HT1080 (cell line): ENCODE measurements at places on chromosomes 1 and 21.

- DNase-seq: no peak
These were observed 25.6 kb upstream of the RGS13 start for GRCh38 chr1:192610112-192610889.

DNA sequence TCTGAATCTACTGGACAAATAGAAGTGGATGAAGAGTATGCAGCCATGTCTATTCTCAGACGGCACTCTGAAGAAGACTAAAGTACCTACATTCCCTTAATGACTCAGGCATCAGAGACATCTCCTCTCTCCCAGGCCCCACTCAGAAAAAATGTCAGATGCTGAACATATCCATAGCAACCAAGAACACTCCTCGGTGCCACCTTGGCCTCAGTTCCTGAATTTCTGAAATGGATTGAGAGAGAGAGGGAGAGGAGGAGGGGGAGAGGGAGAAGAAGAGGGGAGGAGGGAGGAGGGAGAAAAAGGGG lies 16.0 kb upstream of the OVAAL start:
- no peak for DNase-seq

DNA sequence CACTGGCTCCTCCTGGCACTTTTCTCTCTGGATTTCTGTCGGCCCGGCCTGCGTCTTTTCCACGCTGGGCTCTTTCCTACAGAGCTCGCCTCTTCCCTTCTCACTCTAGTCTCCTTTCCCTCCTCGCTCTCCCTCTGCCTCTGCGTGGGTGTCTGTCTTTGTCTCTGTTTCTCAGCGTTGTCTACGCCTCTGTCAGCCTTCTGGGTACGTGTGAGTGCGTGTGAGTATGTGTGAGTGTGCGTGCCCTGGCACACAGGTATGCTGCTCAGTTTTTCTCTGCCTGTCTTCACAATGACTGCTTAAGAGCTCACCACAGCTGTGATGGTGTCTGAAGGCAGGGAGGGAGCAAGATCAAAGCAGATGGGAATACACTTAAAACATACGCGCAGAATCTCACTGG lies 77.7 kb downstream of the KIRREL1 start:
- DNase-seq: no peak

GRCh38 chr1:153431427-153431826 lies 15.1 kb downstream of the S100A7A start:
- no peak for DNase-seq

GRCh38 chr1:201245082-201245481 lies 38.2 kb upstream of the PKP1 start:
- no peak for DNase-seq

DNA sequence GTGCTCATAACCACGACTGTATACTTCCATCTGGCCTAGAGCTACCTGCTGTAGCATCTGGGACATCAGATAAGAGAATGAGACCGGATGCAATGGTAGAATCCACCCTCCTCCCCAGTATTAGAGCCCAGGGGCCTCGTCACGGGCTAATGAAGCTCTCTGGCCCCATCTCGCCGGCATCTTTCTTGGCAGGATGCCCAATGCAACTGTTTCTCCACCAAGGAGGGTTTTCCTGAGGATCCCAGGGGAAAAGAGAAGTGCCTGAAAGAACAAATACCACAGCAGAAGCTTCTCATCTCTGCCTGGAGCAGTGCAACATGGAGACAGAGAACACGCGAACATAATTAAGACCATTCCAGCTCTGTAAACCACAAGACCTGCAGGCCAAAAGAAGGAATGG lies 80.0 kb downstream of the VWA5B1 start:
- DNase-seq: no peak

GRCh38 chr1:186745531-186746146 lies 65.4 kb upstream of the PTGS2 start:
- DNase-seq: no peak

GRCh38 chr1:177732178-177732577 lies 237.7 kb downstream of the SEC16B start:
- DNase-seq: no peak

GRCh38 chr1:2552189-2552588 lies 4.0 kb upstream of the TNFRSF14 start:
- no peak for DNase-seq

DNA sequence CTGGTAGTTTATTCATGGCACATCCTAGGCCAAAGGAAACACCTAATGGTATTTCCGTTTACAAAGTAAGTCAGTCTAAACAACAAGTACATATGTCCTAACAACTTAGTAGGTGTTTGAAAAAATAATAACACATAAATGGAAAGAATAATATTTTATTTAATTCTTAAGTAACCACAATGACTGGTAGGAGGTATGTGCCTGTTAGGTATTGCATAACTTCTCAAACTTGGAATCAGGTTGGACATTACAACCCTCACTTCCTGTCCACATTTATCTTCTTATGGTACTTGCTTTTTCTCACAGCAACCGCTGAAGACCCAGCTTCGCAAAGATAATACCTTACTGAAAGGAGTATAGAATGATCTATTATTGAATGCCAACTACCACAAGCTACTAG lies 64.2 kb downstream of the VPS13D start:
- DNase-seq: no peak

GRCh38 chr1:154335025-154335714 lies 9.8 kb downstream of the ATP8B2 start:
- peak; percentile 74 for DNase-seq

- no peak for DNase-seq
These were observed 36.6 kb downstream of the SLAMF6 start for GRCh38 chr1:160486453-160486852.

GRCh38 chr1:66231217-66231616 lies 302.7 kb upstream of the SGIP1 start:
- DNase-seq: peak; percentile 85

- no peak for DNase-seq
These were observed 9.9 kb downstream of the COL9A2 start for GRCh38 chr1:40307186-40307585.

DNA sequence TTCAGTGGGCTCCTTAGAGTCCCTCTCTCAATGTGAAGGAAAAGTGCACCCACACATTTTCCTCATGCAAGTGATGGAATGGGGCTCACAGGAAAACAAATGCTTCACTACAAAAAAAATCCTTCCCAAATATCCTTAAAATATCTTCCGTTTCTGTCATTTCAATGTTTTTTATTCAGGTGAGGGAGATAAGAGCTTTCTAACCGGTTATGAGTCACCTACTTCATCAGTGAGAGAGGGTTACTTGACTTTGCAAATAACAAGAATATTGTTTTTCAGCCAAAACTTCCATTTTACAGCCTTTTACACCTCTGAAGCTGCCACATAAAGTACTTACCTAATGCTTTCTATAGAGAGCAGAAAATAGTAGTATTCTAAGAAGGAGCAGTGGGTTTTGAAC lies 98.3 kb upstream of the CD55 start:
- DNase-seq: peak; percentile 40

GRCh38 chr1:55309053-55309452 lies 93.9 kb upstream of the USP24 start:
- DNase-seq: no peak

- DNase-seq: no peak
These were observed 147.5 kb downstream of the TRABD2B start for GRCh38 chr1:47849591-47850261.

DNA sequence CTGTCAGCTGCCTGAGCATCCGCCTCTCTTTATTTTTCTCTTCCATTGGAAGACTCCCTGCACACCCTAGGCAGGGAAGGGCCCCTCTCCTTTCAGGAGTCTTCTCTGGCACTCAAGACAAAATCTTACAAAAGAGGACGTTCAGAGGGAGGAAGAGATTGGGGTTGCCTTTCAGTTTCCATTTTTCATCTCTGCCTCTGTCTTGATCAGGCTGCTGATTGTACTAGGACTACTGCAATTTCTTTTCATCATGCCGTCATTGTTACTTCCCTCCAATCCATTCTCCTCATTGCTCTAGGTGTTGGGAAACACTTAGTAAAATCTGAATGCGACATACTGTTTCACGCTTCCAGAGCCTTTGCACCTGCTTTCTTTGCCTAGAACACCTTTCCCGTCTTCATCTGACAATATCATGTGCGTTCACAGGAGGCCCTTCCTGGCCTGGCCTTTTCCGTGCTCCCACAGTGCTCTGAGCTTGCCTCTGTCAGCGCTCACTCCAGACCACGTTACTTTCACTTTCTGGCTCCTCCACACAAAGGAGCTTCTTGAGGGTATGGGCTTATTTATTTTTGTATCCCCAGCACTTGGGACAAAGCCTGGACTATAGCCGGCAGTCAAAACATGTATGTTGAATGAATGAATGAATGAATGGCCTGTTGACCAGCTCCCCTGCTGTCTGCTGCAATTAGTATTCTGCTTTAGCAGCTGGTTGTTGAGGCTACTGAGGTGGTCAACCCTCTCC lies 10.9 kb downstream of the LRRC71 start:
- no peak for DNase-seq

DNA sequence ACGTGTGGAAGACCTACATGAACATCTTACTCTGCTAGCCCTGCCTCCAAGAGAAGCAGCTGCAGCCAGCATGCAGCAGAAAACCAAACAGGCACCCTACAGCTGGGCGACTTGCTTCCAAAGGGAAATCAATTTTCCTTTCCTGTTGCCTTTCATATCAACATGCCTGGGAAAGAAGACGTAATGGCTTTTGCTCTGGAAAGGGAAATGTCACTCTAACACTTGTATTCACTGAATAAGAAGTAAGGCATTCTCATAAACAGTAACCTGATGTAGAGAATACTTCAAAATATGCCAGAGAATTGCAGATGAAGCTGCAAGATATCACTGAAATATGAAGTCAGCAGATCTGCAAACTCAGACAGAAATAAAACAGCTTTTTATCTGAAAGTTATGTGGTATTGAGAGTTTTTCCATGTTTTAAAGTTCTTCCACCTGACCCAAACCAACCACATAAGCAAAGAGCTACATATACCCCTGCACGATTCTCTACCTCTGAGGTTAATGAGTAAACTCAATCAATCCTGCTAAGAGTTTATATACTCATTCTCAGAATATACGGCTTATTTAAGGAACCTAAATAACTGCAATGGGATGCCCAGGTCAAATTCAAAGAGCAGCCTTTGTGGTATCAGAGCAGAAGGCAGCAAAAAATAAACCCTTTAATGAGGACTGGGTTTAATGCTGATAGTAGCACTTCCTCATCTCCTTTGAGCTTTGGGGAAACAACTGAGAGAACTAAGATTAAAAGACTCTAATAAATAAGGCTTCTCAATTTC lies 150.9 kb downstream of the RERE start:
- no peak for DNase-seq

DNA sequence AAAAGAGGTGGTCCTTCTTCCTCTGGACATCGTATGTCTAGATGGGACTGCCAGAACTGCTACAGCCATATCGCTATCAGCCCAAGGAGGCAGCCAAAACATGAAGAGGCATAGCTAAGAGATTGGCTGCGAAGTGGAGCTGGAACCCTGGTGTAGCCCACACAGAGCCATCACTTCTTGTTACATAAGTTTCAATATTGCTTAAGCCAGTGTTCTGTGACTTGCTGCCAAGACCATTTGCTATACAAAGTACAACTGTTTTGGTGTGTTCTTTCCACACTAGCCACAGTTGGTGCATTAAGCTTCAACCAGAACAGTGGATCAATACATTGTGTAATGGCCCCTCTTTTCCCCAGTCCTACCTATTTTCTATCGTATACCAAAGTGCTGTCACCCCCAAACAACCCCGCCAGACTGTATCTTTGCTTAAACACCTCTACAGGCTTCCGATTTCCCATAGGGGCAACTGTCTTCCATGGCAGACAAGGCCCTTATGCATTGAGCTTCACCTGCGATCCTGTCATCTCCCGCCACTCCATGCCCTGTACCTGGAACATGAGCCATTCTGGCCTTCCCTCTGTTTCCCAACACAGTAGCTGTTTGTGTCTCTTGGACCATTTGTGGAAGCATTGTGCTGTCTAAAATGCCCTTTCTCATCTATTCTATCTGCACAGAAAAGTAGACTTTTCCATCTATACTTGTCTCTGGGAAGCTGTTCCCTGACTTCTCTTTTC lies 241.8 kb downstream of the TTLL7 start:
- DNase-seq: no peak

DNA sequence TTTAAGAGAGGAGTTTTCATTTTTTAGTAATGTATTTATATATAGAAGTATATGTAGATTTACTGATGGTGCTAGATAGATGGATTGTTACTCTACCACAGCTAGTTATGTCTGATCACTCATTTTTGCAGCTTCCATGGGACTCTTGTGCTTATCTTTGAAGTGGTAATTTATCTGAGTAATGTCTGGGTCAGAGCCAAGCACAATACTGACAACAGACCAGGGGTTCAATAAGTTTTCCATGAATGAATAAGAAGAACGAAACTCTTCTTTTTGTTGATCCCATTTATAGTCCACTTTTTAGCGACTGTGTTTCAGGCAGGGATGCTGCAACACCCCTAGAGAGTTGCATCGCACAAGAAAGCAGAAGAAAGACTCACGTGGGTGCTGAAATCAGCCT lies 935.2 kb downstream of the PLA2G4A start:
- no peak for DNase-seq

- peak; percentile 46 for DNase-seq
These were observed 146.6 kb downstream of the TLR5 start for GRCh38 chr1:222996310-222996975.

GRCh38 chr1:5649166-5649551 lies 343.1 kb downstream of the NPHP4 start:
- no peak for DNase-seq

GRCh38 chr1:40092706-40093639 lies 4.1 kb downstream of the PPT1 start:
- no peak for DNase-seq

DNA sequence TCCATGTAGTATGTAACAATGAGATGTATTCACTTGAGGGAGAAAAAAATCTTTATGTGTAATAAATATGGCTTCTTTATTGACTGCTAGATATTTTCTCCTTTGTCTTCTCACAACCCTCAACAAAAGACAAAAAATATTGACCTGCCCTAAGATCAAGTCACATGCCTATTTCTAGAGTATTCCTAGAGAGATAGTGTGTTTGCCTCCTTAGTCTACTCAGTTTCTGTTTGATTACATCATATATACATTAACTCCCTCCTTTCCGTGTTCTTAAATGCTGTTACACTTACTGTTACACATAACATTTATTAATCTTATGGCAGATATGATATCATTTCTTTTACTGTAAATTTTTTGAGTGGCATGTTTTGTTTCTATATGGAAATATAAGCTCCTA lies 281.6 kb upstream of the RGS18 start:
- DNase-seq: no peak

DNA sequence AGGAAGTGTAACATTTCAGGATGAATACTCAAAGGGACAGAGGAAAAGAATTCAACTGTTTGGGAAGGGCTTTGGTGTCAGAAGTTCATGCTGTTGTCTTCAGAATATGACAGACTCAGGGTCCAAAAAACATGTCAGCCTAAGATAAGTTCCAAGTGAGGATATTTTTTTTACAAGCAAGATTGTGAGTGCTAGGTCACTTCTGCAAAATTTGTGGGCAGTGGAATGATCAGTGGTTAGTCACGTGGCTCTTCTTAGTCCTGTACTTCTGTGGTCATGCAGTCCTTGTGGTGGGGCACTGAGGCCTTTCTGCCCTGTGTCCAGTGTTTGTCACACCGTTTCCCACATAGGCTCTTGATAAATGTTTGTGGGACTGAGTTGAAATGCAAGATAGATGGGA lies 5.2 kb downstream of the RGL1 start:
- no peak for DNase-seq

- DNase-seq: no peak
These were observed 102.7 kb upstream of the IVNS1ABP start for GRCh38 chr1:185419718-185420117.
